Breast epithelium (tissue), 4 donors: ENCODE measurements at places on chromosomes 7 and 10. TPM values are rescaled to one million over a fixed set of nuclear protein-coding genes. Genes with fewer than 3 reads are reported as not detected.

GAD2 gene
- total RNA-seq = not detected

AKR1C3 gene
- 110 TPM for total RNA-seq

COPS6 gene
- total RNA-seq = 49.6 TPM

PLCE1 gene
- total RNA-seq = 6.2 TPM

GRCh38 chr7:20114468-20114867 lies 102.7 kb downstream of the MACC1 start:
- no peak for DNase-seq
- no peak overlapping the region for H3K27ac ChIP-seq
- H3K4me1 ChIP-seq = no peaks in the 10 kb centered on the region
- H3K27me3 ChIP-seq = no peaks in the 10 kb centered on the region
- no peak overlapping the region for H3K4me3 ChIP-seq
- no peaks in the 10 kb centered on the region for H3K36me3 ChIP-seq

DNA sequence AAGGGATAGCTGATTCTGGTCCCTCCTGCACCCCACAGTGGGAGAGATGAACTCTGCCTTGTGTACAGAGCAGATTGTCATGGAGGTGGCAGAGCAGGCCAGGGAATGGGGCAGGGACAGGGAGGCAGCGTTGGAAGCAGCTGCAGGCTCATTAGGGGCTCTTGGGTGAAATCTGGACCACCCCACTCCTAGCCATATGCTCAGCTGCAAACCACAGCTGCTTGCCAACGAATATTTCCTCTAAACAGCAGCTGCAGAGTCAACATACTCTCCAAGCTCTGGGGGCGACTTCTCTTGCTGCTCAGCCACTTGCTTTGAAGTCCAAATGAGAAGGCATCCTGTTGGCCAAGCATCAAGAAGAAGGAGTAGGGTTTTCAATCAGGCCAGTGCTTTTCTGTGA lies 302.3 kb upstream of the AUTS2 start:
- no peaks in the 10 kb centered on the region for H3K27me3 ChIP-seq
- no peak for DNase-seq
- no peaks in the 10 kb centered on the region for H3K36me3 ChIP-seq
- no peaks in the 10 kb centered on the region for H3K4me1 ChIP-seq

GRCh38 chr10:61280303-61280702 lies 172.9 kb downstream of the TMEM26 start:
- H3K27me3 ChIP-seq = no peaks in the 10 kb centered on the region
- DNase-seq = no peak
- H3K4me1 ChIP-seq = no peaks in the 10 kb centered on the region
- no peak overlapping the region for H3K4me3 ChIP-seq
- H3K27ac ChIP-seq = no peak overlapping the region

DNA sequence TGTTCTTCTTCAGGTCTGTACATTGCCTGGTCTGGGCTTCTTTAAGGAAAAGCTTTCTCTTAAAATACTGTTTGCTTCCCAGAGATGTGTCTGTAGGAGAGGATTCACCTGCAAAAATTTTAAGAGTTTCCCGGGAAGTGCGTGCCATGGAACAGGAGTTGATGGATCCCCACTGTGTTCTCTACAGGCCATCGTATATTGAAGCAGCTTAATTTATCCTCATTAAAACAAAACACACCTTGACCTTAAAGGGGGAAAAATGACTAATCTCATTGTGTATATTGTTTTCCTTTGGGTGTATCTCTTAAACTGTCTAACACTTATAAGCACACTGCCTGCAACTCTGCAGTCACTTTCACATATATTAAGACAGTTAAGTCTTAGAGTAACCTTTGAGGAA lies 111.4 kb downstream of the ST7 start:
- H3K27me3 ChIP-seq = no peaks in the 10 kb centered on the region
- no peak overlapping the region for H3K4me3 ChIP-seq
- no peak for DNase-seq
- H3K4me1 ChIP-seq = no peaks in the 10 kb centered on the region
- no peaks in the 10 kb centered on the region for H3K36me3 ChIP-seq
